ENCODE measurements at places on chromosomes 3 and 15.

- DNase-seq = no peak
Measured at GRCh38 chr15:61421470-61421869, 192.4 kb upstream of the RORA start.

- no peak for DNase-seq
Measured at GRCh38 chr3:128273841-128274573, 120.7 kb downstream of the EEFSEC start.

DNA sequence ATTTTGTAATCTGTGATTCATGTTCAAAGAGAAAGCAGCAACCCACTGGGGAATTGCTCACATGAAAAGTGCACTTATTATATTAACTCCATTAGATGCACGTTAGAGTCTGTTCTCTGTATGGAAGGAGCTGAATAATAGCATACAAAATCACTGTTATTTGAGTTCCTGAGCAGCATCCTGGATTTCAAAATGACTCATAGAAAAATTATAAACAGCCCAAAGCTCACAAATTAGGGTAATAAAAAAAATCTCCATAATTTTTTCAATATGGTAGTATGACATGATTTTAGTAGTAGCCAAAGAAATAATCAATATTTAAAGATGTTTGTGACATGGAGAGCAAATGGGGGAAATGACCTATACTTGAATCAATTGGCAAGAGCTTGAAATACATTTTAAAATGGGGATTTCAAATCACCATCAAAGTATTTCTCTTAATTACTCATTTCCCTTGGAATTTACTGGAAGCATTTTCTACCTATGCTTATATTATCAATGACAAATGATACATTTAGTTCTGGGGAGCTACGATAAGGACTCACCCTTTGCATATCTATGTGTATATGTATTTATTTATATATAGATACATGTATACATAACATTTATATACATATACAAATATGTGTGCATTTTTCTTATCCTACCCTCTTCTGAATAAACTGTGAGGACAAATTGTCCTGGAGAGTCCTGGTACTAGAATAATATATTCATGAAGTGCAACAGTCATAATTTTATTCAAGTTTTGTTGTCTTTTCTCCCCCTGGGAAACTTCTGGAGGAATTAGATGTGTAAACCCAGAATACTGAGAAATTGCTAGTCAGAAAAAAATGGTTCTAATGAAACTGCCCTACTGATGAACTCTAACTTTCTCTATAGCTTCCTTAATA lies 116.3 kb downstream of the RPL22L1 start:
- DNase-seq = peak; percentile 60

DNA sequence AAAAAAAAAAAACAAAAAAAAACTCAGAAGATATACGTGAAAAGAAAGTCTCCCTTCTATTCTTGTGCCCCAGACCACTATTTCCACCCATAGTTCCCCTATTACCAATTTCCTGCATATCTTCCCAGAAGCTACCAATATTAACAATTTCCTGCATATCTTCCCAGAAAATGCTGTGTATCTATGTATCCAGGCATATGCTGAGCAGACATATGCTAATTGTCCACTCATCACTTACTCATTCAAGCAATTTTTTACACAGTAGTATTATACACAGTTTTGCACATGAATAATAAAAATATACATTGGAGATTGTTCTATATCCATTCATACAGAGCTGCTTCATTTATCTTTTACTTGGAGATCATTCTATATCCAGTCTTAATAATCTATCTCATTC lies 12.6 kb upstream of the SLMAP start:
- DNase-seq = peak; percentile 51

- no peak for DNase-seq
Measured at GRCh38 chr3:155316426-155316825, 22.9 kb upstream of the STRIT1 start.

DNA sequence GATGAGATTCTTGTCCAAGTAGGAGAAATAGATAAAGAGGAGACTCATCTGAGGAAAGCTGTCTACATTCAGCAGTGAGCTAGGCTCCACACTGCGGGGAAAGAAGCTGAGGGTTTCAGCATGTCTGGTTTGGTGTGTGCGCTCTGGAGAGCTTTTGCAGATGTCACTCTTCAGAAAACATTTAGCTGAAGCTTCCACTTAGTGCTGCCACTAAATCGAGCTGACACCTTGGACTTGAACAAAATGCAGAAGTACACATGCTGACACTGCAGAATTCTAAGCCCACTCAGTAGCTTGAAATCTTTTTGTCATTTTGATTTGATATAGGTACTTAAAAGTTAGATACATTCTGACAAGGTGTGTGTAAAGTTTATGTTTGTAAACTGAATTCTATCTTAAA lies 32.3 kb upstream of the CRTC3 start:
- no peak for DNase-seq

GRCh38 chr3:9768141-9768775 lies 1.5 kb downstream of the CAMK1 start:
- no peak for DNase-seq

DNA sequence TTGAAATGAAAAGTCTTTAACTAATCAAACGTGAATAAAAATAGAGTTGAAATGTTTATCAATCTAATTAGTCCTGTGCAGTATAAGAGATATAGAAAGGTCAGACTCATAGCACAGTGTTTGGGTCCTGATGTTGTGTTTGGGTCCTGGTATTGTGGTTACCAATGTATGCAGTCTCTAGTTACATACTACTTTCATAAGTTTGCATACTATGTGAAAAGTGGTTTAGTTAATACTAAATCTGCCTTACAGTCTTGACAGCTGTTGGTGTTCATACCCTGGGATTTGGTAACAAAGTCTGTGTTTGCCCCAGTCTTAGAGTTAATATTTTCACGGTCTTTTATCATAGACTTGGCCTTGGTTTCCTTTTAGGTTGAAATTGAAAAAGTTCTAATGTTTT lies 41.7 kb downstream of the KIF15 start:
- no peak for DNase-seq

- DNase-seq = peak; percentile 94
Measured at GRCh38 chr3:44885618-44886017, 11.2 kb downstream of the TGM4 start.

DNA sequence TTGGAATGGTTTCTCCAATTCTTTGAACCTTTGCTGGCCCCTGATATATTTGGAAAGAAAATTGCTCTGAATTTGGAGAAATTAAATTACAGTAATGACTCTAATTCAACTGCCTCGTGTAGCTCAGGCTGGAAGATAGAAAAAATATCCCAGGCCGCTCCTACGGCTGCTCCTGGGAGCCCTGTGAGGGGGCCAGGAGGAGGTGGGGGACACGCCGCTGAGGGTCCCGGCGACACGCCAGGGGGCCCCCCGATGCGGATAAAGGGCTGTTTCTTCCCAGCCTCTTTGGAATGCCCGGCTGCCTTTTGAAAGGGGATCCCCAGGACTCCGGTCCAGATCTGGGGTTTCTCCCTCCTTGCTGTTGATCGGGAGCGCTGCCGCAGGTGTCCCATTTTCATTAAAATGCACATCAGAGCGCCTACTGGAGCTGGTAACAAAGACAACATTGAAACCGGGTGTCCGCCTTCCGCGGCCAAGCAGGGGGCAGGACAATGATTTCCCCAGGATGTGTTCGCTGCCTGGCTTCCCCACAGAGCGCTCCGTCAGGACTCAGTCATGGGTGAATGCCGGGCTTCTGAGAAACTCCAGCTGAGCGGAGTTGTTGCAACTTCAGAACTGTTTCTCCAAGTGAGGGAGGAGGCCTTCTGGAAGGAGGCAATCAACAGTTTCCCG lies 200.1 kb upstream of the KBTBD8 start:
- DNase-seq = peak; percentile 64

DNA sequence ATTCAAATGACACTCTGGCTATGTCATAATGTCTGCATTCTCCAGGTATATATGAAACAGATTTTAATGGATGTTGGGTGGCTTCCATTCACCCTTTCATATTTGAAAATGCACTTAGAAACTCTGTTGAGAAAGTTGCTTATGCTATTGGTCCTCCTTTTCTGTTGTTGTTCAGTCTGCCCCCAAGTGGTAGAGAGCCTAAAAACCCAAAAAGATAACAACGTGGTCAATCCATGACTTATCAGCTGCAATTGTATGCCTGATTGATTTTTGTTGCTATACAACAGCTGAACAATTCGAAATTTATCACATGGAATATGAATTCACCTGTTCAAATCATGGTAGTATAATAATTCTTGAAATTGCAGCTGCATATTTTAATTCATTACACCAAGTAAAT lies 279.8 kb downstream of the ROBO2 start:
- no peak for DNase-seq

GRCh38 chr3:74127256-74127655 lies 487.2 kb downstream of the CNTN3 start:
- peak; percentile 50 for DNase-seq

GRCh38 chr15:83115831-83116565 lies 8.6 kb downstream of the TM6SF1 start:
- DNase-seq = no peak

DNA sequence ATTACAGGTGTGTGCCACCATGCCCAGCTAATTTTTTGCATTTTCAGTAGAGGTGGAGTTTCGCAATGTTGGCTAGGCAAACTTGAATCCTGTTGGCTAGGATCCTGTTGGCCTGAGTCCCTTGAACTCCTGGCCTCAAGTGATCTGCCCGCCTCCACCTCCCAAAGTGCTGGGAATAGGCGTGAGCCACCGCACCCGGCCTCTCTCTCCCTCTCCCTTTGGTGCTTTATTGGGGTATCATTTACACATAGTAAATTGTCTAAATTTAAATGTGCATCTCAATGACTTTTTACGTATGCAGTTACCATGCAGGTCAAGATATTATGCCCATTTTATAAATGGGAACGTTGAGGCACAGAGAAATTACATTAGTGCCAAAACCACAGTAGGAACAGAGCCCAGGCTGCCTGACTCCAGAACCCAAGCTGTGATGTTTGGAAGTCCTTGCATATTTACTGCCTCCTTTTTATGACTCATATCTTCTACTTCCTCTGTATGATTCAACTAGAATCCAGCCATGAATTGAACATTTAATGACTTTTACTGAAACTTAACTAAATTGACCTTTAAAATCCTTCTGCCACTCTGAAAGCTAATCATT lies 34.0 kb upstream of the RPP14 start:
- peak; percentile 92 for DNase-seq

DNA sequence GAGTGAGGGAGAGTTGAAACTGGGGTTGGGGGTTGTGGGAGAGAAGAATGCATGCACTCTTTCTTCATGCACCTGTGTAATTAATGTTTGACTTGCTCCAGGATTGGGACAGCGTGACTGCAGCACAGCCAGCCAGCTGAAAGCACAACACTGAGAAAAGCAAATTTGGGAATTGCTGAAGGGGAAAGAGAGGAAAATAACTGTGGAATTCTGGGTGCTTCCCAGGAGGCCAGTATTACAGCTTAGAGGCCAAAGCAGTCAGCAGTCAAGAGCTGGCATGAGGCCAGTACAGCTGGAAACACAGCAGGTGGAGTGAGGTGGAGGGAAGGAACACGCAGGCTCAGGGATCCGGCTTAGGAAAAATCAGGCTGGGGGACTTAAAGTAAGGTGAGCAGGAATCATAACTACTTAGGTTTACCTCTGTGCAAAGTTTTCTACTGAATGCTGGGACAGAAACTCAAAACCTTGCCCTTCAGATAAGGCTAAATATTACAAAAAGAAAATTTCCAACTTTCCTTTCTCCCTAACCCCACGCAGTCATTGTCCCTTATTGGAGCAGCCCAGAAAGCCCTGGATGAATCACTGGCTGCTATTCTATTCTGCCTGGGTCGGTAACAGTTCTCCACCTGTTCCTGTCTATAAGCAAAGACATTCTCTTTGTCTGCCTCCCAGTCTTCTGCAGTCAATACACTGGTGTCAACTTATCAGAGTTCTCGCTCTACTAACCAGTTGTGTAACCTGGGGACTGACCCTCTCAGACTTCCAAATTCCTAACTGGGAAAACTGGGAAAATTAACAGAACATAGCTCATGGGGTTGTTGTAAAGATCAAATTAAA lies 167.2 kb downstream of the MAGI1 start:
- DNase-seq = no peak

GRCh38 chr3:78919021-78919755 lies 848.6 kb downstream of the ROBO1 start:
- DNase-seq = peak; percentile 96

DNA sequence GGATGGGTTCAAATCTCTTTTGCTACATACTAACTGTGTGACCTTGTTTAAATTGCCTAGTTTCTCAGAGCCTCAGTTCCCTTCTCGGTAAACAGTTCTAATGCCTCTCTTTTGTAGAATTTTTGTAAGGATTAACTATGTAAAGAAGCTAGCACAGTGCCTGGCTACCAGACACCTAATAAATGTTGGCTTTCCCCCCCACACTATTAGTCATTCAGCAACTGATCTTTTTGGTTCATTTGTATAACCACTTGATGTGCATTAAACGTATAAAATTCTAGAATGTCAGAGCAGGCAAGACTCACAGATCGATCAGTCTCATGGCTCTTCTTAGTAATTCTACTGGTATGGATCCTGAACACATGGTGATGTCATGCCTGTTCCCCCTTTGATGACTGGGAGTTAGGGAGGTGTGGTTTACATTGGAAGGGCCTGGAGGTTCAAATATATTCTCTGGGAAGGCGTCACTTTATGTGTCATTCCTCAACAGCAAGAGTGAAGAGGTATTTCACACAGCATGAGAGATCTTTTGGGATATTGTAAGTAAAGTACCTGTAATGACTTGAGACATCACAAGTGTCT lies 6.5 kb downstream of the TAGLN3 start:
- peak; percentile 67 for DNase-seq

- DNase-seq = peak; percentile 55
Measured at GRCh38 chr3:69869643-69870042, 129.9 kb upstream of the SAMMSON start.

DNA sequence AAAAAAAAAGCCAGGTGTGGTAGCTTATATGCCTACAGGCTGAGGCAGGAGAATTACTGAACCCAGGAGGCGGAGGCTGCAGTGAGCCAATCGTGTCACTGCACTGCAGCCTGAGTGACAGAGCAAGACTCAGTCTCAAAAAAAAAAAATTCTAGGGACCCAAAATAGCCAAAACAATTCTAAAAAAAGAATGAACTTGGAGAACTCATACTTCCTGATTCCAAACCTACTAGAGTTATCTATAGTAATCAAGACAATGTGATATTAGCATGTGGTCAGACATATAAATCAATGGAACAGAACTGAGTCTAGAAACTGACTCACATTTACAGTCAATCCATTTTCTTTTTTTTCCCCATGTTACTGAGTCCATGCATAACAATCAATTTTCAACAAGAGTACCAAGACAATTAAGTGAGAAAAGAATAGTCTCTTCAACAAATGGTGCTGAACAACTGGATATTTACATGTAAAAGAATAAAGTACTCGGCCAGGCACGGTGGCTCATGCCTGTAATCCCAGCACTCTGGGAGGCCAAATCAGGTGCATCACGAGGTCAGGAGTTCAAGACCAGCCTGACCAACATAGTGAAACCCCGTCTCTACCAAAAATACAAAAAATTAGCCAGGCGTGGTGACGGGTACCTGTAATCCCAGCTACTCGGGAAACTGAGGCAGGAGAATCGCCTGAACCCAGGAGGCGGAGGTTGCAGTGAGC lies 11.9 kb downstream of the PRKAR2A start:
- peak; percentile 31 for DNase-seq
